NCI-H2081 (cell line): ENCODE measurements at places on chromosomes 5 and 9.
A peak's percentile ranks its signal among the peaks of the same experiment; 100 is the strongest.

- DNase-seq, result no peak
These were observed 222.7 kb upstream of the PRR16 start for GRCh38 chr5:120241400-120241799.

- no peak for DNase-seq
These were observed 277.6 kb upstream of the EFNA5 start for GRCh38 chr5:107948377-107948776.

- DNase-seq, result peak; percentile 46
These were observed 94.5 kb downstream of the PDE4D start for GRCh38 chr5:59798862-59799667.

- DNase-seq, result no peak
These were observed 242.6 kb downstream of the AUH start for GRCh38 chr9:91119142-91119541.
